ENCODE measurements at places on chromosomes 6 and 20.

DNA sequence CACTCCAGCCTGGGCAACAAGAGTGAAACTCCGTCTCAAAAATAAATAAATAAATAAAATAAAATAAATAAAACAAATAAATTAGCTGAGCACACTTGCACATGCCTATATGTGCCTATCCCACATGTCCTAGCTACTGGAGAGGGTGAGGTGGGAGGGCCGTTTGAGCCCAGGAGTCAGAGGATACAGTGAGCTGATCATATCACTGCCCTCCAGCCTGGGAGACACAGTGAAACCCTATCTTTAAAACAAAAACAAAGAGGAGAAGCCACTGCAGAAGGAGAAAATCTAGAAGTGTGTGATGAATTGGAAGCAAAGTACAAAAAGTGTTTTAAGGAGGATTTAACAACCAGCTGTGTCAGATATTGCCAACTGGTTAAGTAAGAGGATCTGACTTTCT lies 728.4 kb downstream of the PTPRT start:
- no peak for DNase-seq

DNA sequence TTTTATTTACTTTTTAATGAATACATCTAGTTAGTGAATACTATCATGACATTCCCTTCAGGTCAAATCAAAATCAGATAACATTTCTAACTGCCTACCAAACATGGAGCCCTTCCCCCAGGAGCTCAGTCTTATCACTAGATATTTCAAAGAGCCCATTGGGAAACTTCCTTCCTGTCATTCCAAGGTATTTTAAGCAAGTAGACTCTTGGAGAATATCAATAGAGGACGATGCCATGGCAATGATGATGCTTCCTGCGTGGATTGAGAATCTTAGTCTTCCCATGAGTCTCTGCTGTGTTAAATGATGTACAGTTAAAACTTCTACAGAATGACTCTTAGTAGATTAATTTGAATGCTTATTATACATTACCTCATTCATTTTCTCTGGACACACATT lies 384.9 kb downstream of the CENPW start:
- no peak for DNase-seq

GRCh38 chr6:169285165-169285564 lies 31.5 kb upstream of the THBS2 start:
- no peak for DNase-seq

DNA sequence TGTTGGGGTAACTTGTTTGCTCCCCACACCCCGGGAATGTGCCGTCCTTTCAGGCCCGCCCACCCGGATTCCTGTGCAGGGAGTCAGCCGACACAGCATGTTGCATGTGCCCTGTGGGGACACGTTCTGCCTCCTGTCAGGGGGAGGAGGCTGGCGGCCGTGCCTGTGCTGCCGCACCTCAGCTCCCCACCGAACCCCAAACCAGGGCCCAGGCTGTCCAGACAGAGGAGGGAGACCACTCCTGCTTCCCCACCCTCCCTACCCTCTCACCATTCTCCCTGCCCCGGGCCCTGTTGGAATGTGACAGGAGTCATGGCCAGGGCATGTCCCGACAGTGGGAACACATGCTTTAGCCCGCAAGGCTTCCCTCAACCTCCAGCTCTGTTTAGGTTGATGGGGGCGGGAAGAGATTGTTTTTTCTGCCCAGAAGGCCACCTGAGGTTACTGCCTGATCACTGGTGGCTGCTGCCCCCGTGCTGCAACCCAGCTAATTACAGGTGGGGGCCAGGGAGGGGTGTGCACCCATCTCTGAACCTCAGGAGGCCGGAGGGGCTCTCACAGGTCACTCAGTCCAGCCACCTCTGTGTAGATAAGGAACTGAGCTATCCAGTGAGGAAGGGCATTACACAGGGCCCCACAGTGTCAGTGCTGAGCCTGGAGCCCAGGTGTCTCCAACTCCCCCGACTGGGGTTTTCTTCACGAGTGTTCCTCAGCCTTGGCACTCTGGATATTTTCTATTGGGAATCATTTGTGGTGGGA lies 13.6 kb downstream of the LRRC73 start:
- no peak for DNase-seq

DNA sequence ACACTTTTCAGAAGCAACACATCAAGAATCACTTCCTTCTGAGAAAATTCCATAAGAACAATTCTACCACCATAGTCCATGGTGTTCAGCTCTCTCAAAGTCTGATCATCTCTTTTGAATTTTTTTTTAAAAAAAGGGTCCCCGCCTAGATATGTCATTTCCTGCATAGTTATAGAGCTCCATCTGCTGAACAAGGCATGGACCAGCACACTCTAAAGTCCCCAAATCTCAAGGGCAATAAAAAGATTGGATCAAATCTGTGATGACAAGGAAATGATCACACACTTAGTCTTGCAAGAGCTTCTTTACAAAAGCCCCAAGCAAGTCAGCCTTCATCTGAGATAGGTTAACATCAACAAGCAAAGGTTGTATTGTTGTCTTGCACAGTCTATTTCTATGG lies 100.7 kb upstream of the STMND1 start:
- no peak for DNase-seq

- DNase-seq = no peak
These were observed 9.6 kb downstream of the L3MBTL3 start for GRCh38 chr6:130027948-130028347.

DNA sequence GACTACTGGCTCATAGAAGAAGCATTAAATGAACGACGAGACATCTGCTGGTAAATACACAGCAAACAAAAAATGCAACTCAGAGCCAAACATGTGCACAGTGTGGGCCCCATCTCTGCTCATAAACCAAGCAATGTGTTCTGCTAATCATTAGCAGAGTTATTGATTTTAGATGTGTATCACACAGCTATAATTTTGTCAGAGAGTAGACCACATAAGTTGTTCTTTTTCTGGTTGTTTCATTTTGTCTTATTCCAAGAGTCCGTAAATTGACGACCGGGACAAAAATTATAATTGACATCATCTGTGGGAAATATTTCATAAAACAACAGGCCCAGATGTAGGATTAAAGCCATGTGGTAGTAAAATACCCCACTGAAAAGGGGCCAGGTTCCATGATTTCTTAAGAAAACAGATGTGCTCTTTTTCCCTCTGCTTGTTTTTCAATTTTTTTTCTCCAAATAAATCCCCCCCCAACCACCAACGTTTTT lies 423.6 kb downstream of the HAO1 start:
- no peak for DNase-seq

Data from kidney glomerular epithelial cell (primary cell).